Suprapubic skin (tissue), 4 donors: ENCODE measurements at places on chromosomes 13 and 19.

DNA sequence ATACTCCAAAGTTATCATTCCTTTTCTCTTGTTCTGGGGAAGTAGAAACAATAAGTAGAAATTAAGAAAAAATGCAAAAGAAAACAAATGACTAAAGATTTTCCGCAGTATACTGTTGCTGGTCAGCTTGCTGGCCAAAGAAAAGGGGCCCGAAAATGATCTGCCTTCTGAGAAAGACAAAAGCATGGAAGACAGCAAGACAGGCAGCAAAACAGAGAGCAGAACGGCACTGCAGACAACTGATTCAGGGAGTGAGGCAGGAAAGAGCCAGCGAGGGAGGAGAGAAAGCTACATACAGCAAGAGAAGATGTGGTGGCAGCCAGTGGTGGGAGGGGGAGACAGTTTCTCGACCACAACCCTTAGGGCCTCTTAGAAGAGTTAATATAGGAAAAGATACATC lies 5.3 kb upstream of the DOCK9 start:
- no peak for DNase-seq

- no peak for DNase-seq
These were observed 56.3 kb upstream of the GPR12 start for GRCh38 chr13:26816881-26817280.

GRCh38 chr13:104641309-104641708 lies 1575.1 kb upstream of the SLC10A2 start:
- no peak for DNase-seq

GRCh38 chr13:44649104-44649428 lies 72.9 kb upstream of the TSC22D1 start:
- no peak for DNase-seq

DNA sequence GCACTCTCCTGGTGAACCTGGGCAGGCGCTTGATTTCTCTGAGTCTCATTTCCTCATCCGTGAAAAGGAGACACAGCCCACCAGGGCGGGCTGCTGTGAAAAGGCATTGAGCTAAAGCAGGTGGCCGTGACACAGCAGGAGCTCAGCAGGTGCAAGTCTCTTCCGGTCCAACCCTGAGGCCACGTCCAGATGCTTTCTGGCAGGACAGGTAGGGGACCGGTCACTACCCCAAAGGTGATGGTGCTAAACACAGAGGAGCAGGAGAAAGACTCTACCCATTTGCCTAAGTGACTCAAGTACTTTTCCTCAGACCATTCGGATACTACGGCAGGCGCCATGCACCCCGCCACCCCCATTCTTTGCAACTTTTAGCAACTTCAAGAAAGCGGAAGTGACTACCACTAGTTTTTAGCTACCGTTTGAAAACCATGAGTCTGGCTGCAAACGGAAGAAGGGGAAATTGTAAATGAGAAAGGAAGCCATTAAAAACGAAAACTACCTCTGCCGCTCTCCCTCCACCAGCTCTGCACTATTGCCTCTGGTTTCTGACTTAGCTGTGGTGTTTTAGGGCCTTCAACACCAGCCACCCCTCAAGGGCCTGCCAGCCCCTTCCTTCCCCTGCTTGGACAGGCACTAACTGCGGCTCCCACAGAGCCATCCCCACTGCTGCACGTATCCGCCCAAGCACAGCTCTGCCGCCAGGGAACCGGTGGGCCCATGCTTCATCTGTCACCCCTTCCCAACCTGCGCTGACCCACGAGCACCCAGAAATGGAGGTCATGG lies 4.8 kb downstream of the PPP6R1 start:
- peak; percentile 69 for DNase-seq

DNA sequence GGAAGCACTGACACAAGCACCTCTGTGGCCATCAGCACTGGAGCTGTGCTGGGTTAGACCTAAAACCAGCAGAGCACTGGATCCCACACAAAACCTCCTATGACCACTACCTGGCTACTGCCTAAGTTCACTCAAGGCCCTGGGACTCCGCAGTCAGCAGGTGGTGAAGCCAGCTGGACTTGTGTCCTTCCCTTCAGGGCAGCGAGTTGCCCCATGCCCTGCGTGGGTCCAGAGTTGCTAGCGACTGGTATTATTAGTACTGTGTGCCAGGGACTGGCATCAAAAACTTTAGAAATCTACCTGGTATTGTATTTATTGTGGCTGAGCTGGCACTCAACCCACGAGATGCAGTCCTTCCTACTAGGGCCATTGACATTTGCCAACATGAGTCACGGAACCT lies 6.0 kb downstream of the OR10H4 start:
- DNase-seq, result no peak

- DNase-seq, result no peak
These were observed 144.1 kb downstream of the PAN3 start for GRCh38 chr13:28282451-28282850.

- no peak for DNase-seq
These were observed 4.8 kb downstream of the STK24 start for GRCh38 chr13:98571955-98572662.
